CD8-positive, alpha-beta memory T cell (primary cell): ENCODE measurements at places on chromosomes 16 and 17. TPM values are rescaled to one million over a fixed set of nuclear protein-coding genes. Genes with fewer than 3 reads are reported as not detected.
A peak's percentile ranks its signal among the peaks of the same experiment; 100 is the strongest.

DNA sequence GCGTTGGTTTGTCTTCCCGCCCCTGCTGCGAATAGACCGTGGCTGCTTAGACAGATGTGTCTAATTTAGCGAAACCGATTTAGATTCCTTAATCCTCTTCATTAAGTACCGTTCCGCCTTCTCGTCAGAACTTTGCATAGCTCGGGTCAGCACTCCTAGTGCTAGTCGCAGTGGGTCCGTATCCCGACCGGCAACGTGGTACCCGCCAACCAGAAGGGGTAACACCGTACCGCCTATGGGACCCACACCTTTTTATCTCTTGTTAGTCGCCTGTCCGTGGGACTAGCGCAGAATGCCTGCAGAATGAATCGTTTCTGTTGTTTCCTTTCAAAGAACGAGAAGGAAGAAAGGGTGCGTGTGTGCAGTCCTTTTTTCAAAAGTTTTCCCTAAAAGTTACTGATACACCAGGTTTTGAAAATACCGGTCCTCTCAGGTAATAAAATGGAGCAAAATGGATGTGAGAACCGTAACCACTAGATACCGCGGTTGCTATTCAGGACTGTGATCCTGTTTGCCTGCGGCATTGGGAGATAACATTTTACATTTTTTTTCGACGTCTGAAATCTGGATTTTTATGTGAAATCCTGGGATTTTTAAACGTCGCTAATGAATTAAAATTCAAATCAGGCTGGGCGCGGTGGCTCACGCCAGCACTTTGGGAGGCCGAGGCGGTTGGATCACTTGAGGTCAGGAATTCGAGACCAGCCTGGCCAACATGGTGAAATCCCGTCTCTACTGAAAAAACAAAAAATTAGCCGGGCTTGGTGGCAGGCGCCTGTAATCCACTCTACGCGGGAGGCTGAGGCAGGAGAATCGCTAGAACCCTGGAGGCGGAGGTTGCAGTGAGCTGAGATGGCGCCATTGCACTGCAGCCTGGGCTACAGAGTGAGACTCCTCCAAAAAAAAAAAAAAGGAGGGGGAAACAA is 998 bp upstream of the SRSF1 start:
- peak overlapping the region; percentile 86 for H3K4me3 ChIP-seq
- H3K27me3 ChIP-seq: no peaks in the 10 kb centered on the region
- H3K27ac ChIP-seq: peak overlapping the region; percentile 96
- H3K4me1 ChIP-seq: peaks cover 37% of the 10 kb centered on the region
- peaks cover 28% of the 10 kb centered on the region for H3K36me3 ChIP-seq
- no peak for DNase-seq

DNA sequence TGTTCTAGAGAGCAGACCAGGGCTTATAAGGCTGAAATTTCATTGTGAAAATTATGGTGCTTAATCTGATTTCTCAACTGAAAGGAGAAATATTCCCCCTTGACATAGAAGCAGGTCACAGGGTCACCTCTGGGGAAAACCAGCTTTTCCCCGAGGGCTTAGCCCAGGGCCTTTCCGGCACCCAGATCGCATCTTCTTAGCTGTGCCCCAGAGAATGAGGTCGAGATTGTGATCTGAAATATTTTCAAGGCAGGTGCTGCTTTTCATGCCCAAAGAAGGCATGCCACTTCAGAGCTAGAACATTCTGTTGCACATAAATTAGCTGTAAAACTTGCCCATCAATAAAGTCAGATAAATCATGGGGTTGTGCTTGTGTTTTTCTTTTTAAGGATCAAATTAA is 25.4 kb upstream of the ARHGAP17 start:
- no peaks in the 10 kb centered on the region for H3K36me3 ChIP-seq
- DNase-seq: no peak
- no peak overlapping the region for H3K4me3 ChIP-seq
- H3K27me3 ChIP-seq: no peaks in the 10 kb centered on the region
- H3K4me1 ChIP-seq: no peaks in the 10 kb centered on the region
- H3K27ac ChIP-seq: no peak overlapping the region

DNA sequence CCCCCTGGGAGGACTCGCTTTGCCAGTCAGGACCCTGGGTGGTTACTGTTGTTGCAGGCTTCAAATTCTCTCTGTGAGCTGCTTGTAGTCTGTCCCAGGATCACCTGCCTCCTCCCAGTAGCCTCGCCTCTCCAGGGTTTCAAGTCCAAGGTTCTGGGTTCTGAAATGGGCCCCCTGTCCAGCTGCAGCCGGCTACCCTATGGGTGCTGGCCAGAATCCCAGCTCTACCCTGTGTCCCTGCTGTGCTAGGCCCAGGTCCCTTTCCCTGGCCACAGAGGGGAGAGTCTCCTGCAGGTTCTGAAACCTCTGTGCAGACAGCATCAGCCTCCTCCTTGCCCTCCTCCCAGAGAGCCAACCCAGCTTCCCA is 21.4 kb downstream of the UNC13D start:
- H3K4me3 ChIP-seq: no peak overlapping the region
- H3K27ac ChIP-seq: no peak overlapping the region
- peaks cover 21% of the 10 kb centered on the region for H3K4me1 ChIP-seq
- H3K27me3 ChIP-seq: no peaks in the 10 kb centered on the region
- peaks cover 10% of the 10 kb centered on the region for H3K36me3 ChIP-seq

DNA sequence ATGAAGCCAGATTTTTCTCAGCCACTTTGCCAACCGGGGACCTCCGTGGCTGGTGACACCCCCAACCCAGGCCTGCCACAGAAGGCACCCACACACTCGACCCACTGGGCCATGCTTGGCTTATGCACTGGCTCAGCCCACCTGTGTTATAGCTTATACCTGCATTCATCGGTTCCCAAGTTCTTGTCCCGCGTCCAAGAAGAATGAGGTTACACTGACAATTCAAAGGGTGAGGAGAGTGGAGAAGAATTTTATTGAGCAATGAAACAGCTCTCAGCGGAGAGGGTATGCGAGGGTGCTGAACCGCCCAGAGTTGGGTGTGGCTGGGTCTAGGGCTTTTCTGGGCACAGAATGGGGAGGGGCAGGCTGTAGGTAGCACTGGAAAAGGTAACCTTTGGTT is 22.2 kb upstream of the CDH15 start:
- DNase-seq: no peak
- H3K27me3 ChIP-seq: no peaks in the 10 kb centered on the region
- no peak overlapping the region for H3K4me3 ChIP-seq
- H3K36me3 ChIP-seq: no peaks in the 10 kb centered on the region
- no peaks in the 10 kb centered on the region for H3K4me1 ChIP-seq
- H3K27ac ChIP-seq: no peak overlapping the region

DNA sequence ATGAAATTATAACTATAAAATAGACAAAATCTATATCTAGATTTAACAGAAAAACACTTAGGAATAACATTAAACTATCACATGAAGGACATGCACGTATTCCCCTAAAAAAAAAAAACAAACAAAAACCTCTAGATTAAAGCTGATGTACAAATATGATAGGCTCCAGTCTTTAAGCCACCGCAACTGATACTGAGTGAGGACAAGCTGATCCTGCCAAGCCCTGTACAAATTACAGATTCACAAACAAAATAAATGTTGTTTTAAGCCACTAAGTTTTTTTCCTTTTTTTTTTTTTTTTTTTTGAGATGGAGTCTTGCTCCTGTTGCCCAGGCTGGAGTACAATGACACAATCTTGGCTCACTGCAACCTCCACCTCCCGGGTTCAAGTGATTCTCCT is 35.3 kb downstream of the SMURF2 start:
- no peak for DNase-seq
- no peaks in the 10 kb centered on the region for H3K27me3 ChIP-seq
- H3K27ac ChIP-seq: no peak overlapping the region
- H3K4me3 ChIP-seq: no peak overlapping the region
- H3K4me1 ChIP-seq: peaks cover 47% of the 10 kb centered on the region
- H3K36me3 ChIP-seq: no peaks in the 10 kb centered on the region

DNA sequence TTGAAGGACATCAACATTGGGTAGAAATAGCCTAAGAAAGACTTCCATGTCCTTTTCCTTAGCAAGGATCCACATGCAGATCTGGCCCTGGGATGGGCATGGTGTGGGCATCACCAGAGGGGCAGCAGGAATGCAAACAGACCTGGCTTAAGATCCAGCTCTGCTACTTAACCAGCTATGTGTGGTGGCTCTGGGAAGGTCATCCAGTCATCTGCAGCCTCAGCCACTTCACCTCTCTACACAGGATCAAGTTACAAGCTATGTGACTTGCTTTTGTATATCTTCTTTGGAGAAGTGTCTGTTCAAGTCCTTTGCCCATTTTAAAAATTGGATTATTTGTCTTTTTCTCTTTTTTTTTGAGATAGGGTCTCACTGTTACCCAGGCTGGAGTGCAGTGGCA is 13.5 kb upstream of the ADORA2B start:
- H3K4me3 ChIP-seq: no peak overlapping the region
- no peaks in the 10 kb centered on the region for H3K27me3 ChIP-seq
- H3K27ac ChIP-seq: no peak overlapping the region
- DNase-seq: no peak
- H3K4me1 ChIP-seq: no peaks in the 10 kb centered on the region
- no peaks in the 10 kb centered on the region for H3K36me3 ChIP-seq

GRCh38 chr17:9371019-9371418 is 204.6 kb downstream of the STX8 start:
- no peaks in the 10 kb centered on the region for H3K4me1 ChIP-seq
- H3K27me3 ChIP-seq: no peaks in the 10 kb centered on the region
- no peaks in the 10 kb centered on the region for H3K36me3 ChIP-seq
- no peak overlapping the region for H3K27ac ChIP-seq
- no peak for DNase-seq
- no peak overlapping the region for H3K4me3 ChIP-seq

- no peaks in the 10 kb centered on the region for H3K36me3 ChIP-seq
- no peak overlapping the region for H3K4me3 ChIP-seq
- H3K27me3 ChIP-seq: no peaks in the 10 kb centered on the region
- H3K27ac ChIP-seq: no peak overlapping the region
- DNase-seq: no peak
These were observed 39.6 kb downstream of the MAF start for GRCh38 chr16:79560923-79561322.

GRCh38 chr16:11550791-11551498 is 35.8 kb downstream of the LITAF start:
- no peak overlapping the region for H3K27ac ChIP-seq
- no peak for DNase-seq
- H3K4me1 ChIP-seq: peaks cover 13% of the 10 kb centered on the region
- no peak overlapping the region for H3K4me3 ChIP-seq
- H3K27me3 ChIP-seq: no peaks in the 10 kb centered on the region

- peaks cover 55% of the 10 kb centered on the region for H3K4me1 ChIP-seq
- peak overlapping the region; percentile 85 for H3K27ac ChIP-seq
- no peaks in the 10 kb centered on the region for H3K27me3 ChIP-seq
- H3K36me3 ChIP-seq: no peaks in the 10 kb centered on the region
- DNase-seq: no peak
- peak overlapping the region; percentile 50 for H3K4me3 ChIP-seq
These were observed 63.3 kb downstream of the TUBD1 start for GRCh38 chr17:59829217-59830006.

- H3K36me3 ChIP-seq: peaks cover 3% of the 10 kb centered on the region
- DNase-seq: no peak
- H3K27ac ChIP-seq: no peak overlapping the region
These were observed 5.6 kb upstream of the MMP15 start for GRCh38 chr16:58019866-58020538.

DNA sequence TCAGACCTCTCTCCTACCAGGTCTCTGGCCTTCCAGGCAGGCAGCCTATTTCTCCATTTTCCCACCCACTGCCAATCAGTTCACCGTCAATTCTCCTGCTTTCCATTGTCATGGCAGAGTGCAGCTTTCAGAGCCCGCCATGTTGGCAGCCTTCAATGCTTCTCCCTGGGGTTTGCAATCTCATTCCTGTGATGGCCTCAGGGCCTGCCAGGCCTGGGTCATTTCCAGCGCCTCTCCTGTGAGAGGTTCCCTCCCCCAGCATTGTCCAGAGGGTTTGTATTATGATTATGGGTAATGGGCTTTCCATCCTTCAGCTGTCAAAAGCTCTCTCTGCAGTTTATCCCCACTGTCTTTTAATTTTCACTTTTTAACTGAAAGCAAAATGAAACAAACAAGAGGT is 716.6 kb upstream of the CDH8 start:
- H3K27me3 ChIP-seq: no peaks in the 10 kb centered on the region
- no peak overlapping the region for H3K27ac ChIP-seq
- no peak for DNase-seq
- H3K4me1 ChIP-seq: no peaks in the 10 kb centered on the region
- H3K36me3 ChIP-seq: no peaks in the 10 kb centered on the region
- H3K4me3 ChIP-seq: no peak overlapping the region

- no peak overlapping the region for H3K4me3 ChIP-seq
- H3K4me1 ChIP-seq: peaks cover 24% of the 10 kb centered on the region
- no peaks in the 10 kb centered on the region for H3K27me3 ChIP-seq
These were observed 7.0 kb upstream of the CDR2 start for GRCh38 chr16:22381392-22381791.

DNA sequence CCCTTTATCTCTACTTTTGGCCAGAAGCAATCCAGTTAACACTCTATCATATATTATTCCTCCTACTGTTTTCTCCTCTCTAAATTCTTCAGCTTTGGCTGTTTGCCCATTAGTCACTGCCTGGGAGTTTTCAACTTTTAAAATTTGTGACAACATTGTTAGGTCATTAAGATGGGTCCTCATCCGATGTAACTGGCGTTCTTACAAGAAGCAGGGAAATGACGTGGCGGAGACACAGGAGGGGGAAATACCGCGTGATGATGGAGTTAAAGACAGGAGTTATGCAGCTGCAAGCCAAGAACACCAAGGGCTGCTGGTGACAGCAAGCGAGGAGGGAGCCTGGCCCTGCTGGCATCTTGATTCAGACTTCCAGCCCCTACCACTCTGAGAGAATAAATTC is 34.8 kb upstream of the CPHXL start:
- no peaks in the 10 kb centered on the region for H3K4me1 ChIP-seq
- DNase-seq: no peak

DNA sequence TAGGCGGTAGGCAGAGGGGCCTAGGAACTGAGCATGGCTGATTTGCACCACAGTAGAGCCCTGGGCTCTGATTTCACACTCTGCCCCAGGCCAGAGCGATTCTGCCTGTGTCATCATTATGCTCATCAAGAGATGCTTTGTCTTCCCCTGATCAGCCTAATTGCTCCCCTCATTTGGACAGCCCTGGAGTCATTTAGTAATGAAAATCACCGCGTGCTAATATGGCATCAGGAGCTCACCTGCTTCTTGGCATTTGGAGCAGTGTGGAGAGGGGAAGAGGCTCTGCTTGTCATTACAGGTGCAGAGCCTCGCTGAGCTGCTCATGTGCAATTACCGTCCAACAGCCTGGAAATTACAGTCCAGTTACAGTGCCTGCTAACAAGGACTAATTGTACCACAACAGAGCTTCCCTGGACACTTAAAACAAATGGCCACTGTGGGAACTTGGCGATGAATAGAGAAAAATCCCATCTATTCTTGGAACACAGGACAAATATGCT is 157.1 kb upstream of the WSCD1 start:
- DNase-seq: no peak
- no peaks in the 10 kb centered on the region for H3K4me1 ChIP-seq
- no peak overlapping the region for H3K4me3 ChIP-seq

GRCh38 chr17:79168486-79169055 is 93.9 kb downstream of the ENGASE start:
- H3K27me3 ChIP-seq: no peaks in the 10 kb centered on the region
- no peak overlapping the region for H3K4me3 ChIP-seq
- H3K36me3 ChIP-seq: no peaks in the 10 kb centered on the region
- DNase-seq: no peak

Gene KRTAP1-1
- not detected for total RNA-seq

Gene PPY
- not detected for total RNA-seq

Gene CHD9NB
- 1.0 TPM for total RNA-seq

Gene TMEM235
- total RNA-seq: not detected

Gene C17orf107
- 2.3 TPM for total RNA-seq

Gene CLEC3A
- total RNA-seq: not detected

Gene GNGT2
- total RNA-seq: 24.0 TPM
